ENCODE measurements at places on chromosomes 1 and 21.

- DNase-seq = no peak
Measured at GRCh38 chr1:67440339-67440738, 10.1 kb upstream of the SERBP1 start.

DNA sequence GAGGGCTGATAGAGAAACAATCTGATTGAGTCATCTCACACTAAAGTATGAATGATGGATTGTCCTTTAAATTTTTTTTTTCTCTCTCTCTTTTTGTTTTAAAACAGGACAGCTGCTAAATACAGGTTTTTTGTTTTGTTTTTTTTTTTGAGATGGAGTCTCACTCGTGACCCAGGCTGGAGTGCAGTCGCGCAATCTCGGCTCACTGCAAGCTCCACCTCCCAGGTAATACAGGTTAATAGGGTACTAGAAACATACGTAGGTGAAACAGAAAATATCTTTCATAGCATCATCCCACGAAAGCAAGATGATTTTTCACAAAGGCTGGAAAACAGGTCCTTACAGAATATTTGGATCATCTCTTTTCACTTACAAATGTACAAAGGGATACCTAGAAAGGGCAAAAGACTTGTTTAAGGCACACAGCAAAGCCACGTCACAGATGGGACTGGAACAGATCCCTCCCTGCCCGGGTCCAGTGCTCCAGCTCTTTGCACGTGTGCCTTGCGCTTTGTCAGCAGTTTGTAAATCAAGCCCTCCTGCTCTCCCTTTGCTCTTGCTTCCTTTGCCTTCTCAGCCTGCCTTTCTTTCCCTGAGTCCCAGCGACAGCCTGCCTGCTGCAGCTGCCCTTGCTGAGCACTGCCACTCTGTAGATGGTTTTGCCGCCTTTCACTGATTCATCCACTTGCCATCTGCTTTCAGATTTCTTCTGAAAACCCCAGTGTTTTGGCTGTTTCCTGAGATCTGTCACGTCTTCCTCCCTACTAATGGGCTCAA is 171.3 kb upstream of the BEND5 start:
- DNase-seq = no peak

- no peak for DNase-seq
Measured at GRCh38 chr1:199546323-199546722, 481.2 kb upstream of the NR5A2 start.

GRCh38 chr1:184986250-184986649 is 11.9 kb upstream of the NIBAN1 start:
- DNase-seq = no peak

- DNase-seq = no peak
Measured at GRCh38 chr1:209884665-209885117, 53.3 kb upstream of the SYT14 start.

- no peak for DNase-seq
Measured at GRCh38 chr1:84141182-84142003, 2.7 kb upstream of the PRKACB start.

GRCh38 chr1:2957329-2957728 is 63.9 kb upstream of the ACTRT2 start:
- DNase-seq = no peak

DNA sequence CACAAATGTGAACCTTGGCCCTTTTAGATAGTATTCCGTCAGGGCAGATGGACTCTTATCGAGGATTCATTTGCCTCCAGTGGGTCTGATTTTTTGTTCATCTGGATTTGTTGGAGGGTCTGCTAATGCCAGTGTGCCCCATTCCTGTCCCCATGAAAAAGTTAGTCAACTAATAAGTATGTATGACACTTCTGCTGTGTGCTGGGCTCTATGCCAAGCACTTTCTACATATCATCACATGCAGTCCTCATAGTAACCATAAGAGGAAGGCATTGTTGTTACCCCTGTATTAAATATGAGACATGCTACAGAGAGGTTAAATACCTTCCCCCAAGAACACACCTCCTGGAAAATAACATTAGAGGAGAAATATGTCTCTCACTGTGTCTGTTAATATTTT is 46.6 kb upstream of the MAB21L3 start:
- no peak for DNase-seq

GRCh38 chr1:80164150-80164549 is 1157.6 kb upstream of the ADGRL4 start:
- no peak for DNase-seq

- DNase-seq = no peak
Measured at GRCh38 chr1:114610546-114611245, 29.3 kb upstream of the BCAS2 start.

- no peak for DNase-seq
Measured at GRCh38 chr1:89147678-89148658, 22.1 kb upstream of the GBP2 start.

DNA sequence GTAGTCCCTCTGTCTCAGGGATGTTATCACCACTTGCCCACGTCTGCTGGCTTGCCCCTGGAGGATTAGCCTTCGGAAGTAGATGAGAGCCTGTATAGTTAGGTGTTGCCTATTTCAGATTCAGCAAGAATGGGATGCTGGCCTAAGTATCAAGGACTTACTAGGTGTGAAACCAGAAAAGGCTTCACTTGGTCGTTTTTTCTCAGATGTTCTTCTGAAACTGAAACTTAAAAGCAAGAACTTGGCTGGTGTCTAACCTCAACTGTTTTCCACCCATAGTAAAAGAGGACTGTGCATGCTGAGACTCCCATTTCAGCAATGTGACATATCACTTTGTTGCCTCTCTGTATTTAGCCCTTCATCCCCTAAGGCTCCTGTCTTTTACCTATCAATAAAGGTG is 67.0 kb upstream of the LRRC53 start:
- no peak for DNase-seq

- no peak for DNase-seq
Measured at GRCh38 chr1:205652984-205653383, 21.2 kb upstream of the ELK4 start.

GRCh38 chr1:34792868-34793727 is at the start of gene GJA4:
Gene GJA4, plus strand, starts transcription at chr1:34792999. Its CDS starts 1,215 bp downstream, at chr1:34794214.
- DNase-seq = peak; percentile 29

DNA sequence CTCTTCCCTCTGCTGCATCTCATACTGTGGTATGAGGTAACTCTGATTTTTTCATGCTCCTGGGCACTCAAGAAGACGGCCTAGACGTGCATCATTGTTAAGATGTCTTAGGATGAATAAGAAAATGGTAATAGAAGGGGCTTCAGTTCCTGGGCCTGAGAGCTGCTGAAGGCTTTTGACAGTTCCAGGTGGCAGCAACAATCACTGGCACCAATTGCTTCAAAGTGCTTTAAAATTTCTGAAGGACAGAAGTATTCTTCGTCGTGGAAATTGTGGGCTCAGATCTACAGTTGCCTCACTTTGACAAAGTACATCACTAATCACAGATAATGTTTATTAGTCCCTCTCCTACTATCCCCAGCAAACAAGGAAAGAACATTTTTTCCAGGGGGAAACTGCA is 536.6 kb upstream of the CAMK1G start:
- no peak for DNase-seq

- no peak for DNase-seq
Measured at GRCh38 chr1:232590744-232591082, 39.2 kb downstream of the SIPA1L2 start.

GRCh38 chr1:209692296-209692695 is 12.3 kb upstream of the HSD11B1 start:
- no peak for DNase-seq

GRCh38 chr1:32536117-32536516 is 3.1 kb upstream of the ZBTB8A start:
- DNase-seq = no peak

- DNase-seq = no peak
Measured at GRCh38 chr1:154471304-154471703, 30.7 kb upstream of the TDRD10 start.

GRCh38 chr1:76635784-76636183 is 231.5 kb upstream of the ST6GALNAC5 start:
- no peak for DNase-seq

DNA sequence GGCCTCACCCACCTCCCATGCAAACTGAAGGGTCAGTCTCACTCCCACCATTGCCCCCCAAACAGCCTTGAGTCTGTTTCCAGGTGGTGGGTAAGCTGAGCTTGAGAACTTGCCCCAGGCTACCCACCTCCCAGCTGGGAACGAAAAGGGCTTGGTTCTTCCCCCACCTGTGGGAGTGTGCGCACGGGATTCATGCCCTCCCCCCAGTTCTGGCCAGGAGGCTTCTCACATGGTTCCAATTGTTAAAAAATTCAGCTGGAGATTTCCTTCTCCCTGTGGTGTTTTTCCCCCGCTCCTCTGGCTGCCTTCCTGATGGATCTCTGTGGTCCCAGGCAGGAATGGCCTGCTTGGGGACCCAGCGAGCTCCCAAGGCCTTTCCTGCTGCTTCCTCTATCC is 81.8 kb upstream of the C21orf91 start:
- no peak for DNase-seq

DNA sequence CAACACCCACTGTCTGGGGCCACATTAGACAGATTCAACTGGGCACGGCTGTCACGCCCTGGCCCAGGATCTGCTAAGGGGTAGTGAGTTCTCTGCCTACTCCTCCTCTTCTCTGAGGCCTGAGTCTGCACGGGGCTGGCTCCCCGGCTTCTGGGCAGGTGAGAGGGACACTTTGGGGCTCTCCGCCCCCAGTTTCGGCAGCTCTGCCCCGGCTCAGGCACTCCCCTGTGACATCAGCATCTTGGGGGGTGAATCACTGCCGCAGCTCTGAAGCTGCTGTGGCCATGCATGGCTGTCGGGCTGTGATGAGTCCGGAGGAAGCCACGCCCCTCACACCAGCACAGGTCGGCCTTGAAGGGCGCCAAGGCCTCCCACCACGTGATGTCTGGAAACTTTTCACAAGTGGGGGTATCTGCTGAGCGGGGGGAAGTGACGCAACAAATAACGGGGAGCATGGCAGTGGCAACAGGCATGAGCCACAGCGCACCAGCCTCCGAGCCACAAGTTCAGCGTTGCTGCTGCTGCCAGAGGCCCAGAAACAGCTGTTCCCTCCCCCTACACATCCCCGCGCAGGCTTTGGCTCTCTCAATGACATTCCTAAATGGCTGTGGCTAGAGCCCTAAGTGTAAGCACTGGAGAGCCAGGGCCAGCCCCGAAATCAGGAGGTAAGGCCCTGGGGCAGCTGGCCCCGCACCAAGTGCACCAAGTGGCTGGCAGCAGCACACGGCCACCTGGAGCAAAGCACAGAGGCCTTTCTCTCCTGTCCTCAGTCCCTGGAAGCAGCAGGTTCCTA is 26.3 kb downstream of the ZBTB17 start:
- DNase-seq = peak; percentile 89

DNA sequence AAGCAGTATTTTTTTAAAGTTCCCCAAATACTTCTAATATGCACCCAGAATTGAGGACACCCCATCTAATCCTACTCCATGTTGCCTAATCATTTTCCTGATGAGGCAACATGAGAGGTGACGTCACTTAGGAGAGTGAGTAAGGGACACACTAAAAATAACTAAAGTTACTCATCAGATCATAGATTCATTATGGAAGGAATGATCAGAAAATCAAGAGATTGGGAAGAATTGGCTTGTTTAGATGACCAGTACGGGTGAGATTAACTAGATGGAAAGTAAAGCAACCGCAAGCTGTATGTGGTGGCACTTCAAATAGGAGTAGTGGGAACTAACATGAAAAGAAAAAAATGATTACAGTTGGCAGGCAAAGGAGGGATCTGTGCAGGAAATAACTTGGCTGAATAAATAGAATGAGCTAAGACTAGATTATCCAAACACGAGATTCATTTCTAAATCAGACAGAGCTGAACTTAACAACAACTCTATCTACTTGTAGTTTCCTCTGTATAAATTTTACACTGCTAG is 61.4 kb upstream of the CXADR start:
- no peak for DNase-seq

GRCh38 chr1:55623311-55623710 is 408.1 kb upstream of the USP24 start:
- no peak for DNase-seq

All from CD4-positive, alpha-beta T cell treated with Interleukin-6 for 4 hours (primary cell).